SIG-M5 (cell line): ENCODE measurements at places on chromosomes 6 and 20.

DNA sequence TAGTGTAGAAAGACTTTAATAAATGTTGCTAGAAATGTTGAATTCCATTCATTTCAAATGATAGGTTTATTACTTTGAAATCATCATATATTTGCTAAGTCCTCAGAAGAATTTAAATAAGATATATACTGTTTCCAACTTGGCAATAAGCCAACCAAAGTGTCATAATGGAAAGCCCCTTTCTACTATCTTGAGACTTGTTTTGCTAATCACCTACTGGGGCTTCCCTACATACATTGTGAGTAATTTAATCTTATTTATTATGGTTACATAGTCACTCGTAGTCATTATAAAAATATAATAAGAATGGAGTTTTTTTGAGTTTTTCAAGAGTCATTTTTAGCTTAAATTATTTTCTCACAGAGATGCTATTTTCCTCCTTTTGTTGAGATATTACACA, 20.7 kb downstream of the COL19A1 start:
- DNase-seq: no peak

- DNase-seq: peak; percentile 95
Measured at GRCh38 chr6:137224799-137225198, 5.6 kb upstream of the IFNGR1 start.

DNA sequence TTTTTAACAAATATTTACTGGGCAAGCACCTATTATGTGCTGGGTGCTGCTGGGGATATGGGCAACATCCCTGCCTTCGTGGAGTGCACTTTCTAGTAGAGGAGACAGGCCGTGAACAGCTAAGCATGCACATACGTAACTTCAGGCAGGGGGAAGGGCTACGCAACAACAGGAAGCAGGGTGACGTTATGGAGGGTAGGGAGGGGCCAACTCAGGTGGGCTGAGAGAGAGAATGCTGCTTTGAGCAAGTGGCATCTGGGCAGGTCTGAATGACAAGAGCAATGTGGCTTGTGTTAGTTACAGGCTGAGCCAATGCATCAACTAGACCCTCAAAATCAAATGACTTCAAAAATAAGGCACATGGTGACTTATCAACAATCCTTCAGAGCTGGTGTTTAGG, 112.1 kb downstream of the CDC5L start:
- no peak for DNase-seq

GRCh38 chr6:68651011-68651985, 16.2 kb downstream of the ADGRB3 start:
- no peak for DNase-seq

DNA sequence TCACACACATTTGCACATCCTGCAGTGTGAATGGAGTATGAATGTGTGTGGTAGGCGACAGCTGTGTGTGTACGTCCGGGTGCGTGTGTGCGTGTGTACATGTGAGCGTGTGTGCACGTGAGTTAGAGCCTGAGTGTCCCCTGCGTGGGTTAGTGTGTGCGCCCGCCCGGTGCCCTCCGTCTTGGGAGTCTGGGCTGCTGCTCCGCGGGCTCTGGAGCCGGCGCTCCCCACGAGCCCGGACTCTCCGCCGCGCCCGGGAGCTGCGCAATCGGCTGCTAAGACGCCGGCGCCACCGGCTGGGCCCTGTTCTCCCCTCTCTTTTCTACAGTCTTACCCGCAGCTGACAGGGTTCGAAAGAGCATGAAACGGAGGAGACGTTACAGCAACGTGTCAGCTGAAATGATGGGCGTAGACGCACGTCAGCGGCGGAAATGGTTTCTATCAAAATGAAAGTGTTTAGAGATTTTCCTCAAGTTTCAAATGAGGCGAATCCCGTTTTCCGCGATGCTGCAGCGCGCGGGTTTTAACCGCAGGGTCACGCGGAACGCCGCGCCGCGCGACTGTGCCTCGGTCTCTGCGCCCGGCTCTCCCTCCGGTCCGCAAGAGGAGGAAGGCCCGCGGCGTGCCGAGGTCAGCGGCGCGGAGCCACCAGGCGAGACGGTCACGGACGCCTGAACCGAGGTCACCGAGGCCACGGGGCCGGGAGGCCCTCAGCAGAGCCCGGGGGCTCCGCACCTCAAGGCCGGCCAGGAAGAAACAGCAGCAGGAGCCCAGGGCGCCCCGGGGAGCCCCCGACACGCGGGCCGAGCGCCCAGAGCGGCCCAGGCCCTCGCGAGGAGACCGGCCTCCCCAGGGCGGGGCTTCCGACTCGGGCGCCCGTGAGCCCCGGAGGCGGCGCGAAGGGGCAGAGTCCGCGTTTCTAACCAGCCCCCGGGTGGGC, 95.3 kb upstream of the BHLHE23 start:
- DNase-seq: no peak

DNA sequence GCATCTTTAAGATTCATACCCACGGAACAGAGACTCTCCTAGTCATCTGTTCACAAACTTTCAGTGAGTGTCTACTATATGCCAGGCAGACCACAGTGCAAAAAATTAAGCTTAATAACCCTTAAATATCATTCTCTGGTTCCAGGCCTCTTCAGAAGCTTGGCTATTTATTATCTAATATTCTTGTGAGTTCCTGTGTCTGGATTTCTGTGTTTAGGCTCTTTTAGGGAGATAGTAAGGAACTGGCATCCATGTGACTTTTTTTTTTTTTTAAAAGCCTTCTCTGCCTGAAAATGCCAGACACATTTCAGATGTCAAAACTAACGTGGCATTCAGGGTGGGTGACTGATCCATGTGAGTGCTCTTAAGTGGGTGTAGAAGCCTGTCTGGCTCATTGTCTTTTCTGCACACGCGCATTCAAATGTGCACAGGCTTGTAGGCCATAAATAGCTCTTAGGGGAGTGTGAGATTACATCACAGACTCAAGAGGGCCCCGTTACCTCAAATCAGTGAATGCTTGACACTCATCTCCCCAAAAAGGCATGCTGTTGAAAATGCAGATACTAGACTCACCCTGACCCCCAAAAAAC, 141.9 kb downstream of the GMPR start:
- no peak for DNase-seq

GRCh38 chr20:56468316-56469076, at the start of gene RTF2:
Gene RTF2, plus strand, starts transcription at chr20:56468627. Its CDS starts 71 bp downstream, at chr20:56468698.
- peak; percentile 38 for DNase-seq

DNA sequence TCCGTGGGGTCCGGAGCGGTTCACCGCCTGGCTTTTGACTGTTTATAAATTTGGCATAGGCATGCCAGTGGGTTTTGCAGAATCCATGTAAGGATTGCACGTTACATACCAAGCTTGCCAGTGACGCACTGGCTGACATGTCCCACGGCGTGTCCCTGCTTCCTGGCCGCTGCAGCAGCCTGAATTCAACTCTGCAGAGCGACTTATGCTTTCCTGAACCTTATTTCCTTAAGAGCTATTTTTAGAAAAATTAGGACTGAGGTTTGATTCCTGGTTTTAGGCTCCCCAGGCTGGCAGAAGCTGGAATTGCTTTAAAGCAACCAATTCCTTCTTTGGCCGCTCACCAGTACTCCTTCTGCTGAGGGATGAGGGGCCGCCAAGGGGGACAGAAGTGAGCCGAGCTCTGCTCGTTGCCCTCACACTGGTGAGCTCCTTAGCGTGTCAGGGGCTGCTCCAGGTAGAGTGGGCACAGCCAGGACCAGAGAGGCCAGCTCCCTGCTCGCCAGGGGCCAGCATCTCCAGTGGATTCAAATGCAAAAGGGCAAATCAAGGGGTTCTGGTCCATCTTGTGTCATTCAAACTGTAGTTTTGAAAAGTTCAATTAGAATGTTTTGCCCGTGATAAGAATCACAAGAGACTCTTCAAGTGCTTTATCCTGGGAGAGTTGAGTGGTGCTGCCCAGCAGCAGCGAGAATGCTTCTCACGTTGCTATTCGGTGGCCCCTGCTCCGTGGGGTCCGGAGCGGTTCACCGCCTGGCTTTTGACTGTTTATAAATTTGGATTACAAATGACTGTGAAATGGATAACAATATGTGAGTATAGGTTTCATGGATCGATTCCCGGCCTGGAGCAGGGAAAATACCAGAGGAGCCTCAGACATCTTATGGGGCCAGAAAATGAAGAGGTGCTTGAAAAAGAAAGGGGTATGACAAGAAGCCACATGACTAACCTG, 17.5 kb upstream of the IRF4 start:
- no peak for DNase-seq

DNA sequence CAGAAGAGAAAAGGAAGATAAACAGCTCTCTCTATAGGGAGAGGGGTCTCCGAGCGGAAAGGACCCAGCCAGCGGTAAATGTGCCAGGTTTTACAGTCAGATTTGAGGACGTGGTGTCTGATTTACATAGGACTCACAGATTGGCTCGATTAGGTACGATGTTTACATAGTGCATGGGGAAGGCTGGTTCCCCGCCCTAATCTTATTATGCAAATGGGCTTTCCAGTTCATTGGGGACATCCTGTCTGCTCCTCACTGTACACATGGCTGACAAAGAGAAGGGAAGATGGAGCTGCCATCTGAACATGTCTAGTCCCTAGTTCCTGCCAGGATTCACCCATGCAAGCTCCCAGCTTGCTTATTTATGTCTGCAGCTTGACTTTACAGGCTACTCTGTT, 119.9 kb downstream of the RNF144B start:
- DNase-seq: no peak

DNA sequence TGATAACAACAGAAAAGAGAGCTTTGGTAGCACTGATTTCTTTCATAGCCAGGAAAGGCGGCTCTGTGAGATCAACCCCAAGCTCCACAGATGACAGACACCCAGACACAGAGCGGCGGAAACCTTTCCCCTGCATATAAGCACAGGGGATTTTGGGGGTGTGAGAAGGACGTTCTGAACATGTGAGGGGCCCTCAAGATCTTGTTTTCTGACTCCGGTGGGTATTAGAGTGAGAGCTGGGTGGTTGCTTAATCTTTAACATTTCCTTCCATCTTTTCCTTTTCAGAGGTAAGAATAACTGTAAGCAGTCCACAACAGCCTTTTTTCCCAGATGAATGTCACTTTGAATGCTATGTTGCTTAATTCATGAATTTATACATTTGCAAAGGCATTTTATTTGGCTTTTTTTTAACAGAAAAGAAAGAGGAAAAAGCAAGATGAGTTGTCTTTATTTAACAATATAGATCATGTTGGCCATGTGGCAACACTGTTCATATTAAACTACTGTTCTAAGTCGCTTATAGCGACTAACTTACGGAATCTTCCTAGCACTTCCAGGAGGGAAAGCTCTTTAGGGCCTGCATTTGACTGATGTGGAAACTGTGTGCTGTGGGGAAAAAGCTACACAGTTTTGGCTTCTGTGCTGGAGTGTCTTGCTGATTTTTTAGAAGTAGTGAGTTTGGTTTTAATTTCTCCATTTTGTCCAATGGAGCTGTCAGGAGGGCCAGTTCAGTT, 80.5 kb upstream of the NAA20 start:
- DNase-seq: no peak

DNA sequence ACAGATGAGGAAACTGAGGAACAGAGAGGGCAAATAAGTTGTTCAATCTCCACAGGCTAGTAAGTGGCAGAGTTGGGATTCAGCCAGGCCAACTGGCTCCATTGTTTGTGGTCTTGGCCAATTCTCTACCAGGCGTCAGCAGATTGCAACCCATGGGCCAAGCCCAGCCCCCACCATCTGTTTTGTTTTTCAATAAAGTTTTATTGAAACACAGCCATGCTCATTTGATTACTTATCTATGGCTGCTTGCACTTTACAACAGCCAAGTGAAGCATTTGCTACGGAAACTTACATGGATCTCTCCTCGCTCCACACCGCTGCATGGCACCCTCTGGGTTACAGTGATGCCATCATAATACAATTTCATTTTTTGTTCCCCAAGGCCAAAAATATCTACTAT, 90.8 kb downstream of the ZNF217 start:
- no peak for DNase-seq

GRCh38 chr6:46357591-46357990, 133.7 kb downstream of the RCAN2 start:
- no peak for DNase-seq

- peak; percentile 9 for DNase-seq
Measured at GRCh38 chr6:71727632-71728294, 158.6 kb upstream of the RIMS1 start.

DNA sequence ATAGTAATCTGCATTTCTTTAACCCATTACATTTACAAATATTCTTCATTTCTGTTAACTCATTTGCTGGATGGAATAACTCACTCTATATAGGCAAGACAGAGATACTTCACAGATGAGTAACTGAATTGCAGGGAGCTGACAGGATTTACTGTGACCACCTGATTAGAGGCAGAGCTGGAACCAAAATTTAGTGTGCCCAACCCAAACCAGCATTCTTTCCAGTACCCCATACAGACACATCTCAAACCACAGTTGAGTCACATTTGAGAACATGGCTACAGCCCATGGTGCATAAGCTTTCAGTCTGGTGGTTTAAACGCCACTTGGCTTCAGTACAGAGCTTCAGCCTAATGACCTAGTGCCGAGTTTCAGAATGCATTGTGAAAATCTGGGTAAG, 138.4 kb upstream of the TENT5A start:
- no peak for DNase-seq

GRCh38 chr6:39707962-39708683, 17.1 kb downstream of the KIF6 start:
- no peak for DNase-seq

DNA sequence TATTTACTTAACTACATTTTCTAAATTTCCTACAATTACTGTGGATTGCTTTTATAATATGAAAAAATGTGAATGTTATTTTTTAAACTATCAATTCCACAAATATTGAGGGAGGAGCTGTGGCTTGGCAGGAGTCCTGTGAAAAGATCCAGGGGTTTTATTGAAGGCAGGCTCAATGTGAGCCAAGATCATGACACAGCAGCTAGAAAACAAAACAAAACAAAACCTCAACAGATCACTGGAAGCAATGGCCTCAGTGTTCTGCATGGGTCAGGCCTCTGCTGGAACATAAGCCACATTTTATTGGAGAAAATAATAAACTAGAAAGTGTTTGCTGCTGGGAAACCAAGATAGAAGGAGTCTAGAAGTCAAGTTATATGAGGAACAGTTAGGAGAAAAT, 19.4 kb upstream of the RCAN2 start:
- DNase-seq: no peak

GRCh38 chr6:109874086-109874485, 104.0 kb upstream of the GPR6 start:
- no peak for DNase-seq

DNA sequence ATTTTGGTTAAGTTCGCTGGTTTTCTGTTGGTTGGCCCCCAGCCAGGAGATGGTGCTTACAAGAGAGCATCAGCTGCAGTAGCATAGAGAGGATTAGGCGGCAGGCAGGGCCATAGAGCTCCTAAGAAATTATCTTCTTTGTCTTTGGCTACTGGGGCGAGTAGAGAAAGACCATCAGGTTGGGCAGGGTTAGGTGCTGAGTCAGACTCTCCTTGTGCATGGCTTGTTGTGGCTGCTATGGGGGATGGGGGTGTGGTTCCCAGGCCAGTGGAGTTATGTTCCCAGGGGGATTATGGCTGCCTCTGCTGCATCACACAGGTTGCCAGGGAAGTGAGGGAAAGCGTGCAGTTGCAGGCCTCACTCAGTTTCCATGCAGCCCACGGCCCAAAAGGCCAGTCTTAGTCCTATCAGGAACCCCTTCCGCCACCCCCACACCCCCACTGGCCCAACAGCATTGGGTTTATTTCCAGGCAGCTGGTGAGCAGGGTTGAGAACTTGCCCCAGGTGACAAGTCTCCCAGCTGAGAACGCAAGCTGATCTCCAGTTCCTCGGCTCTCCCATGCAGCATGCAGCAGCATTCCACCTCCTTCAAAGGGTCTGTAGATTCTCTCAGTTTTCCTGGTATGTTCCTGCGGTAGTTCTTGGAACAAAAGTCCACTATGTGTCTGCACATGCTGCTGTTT, 243.7 kb downstream of the UTRN start:
- DNase-seq: no peak
